ENCODE measurements at places on chromosomes 1 and 21.

DNA sequence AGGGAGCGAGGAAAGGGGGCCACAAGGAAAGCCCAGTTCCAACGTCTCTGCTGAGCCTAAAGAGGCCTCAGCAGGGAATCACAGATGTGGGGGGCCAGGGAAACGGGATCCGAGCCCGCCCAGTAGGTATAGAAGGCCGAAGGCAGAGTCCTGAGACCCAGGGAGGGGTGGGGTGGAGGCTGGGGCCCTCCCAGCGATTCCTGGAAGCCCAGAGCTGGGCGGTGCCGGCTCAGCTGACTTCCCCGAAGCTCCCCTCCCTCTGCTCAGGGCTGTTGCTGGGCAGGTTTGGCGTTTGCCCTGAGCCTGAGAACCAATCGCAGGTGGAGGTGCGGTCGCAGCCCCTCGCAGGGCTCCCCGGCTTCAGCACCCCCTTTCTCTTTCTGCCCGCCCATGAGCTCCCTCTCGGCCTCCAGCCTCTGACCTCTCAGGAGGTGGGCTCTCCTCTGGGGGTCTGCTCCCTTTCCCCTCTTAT, 12.8 kb downstream of the ADAMTSL4 start:
- peak; percentile 44 for DNase-seq

DNA sequence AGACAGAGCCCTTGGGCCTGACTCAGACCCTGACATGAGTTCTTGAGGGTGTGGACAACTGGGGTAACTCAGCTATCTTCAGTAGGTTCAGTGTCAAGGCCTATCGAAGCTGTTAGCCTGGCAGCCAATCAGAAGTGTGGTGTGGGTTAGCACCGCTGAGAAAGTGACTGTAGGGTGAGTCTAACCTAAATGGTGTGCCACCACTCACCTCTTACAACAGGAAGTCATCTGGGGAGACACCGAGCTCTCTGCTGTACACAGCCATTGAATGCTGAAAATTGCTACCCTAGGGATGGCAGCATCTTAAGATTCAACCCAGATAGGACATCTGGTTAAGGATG, 44.6 kb downstream of the RASSF5 start:
- DNase-seq = no peak

GRCh38 chr21:14876524-14876840, 188.3 kb downstream of the NRIP1 start:
- no peak for DNase-seq

- DNase-seq = no peak
Measured at GRCh38 chr1:209881619-209882018, 53.8 kb downstream of the UTP25 start.

DNA sequence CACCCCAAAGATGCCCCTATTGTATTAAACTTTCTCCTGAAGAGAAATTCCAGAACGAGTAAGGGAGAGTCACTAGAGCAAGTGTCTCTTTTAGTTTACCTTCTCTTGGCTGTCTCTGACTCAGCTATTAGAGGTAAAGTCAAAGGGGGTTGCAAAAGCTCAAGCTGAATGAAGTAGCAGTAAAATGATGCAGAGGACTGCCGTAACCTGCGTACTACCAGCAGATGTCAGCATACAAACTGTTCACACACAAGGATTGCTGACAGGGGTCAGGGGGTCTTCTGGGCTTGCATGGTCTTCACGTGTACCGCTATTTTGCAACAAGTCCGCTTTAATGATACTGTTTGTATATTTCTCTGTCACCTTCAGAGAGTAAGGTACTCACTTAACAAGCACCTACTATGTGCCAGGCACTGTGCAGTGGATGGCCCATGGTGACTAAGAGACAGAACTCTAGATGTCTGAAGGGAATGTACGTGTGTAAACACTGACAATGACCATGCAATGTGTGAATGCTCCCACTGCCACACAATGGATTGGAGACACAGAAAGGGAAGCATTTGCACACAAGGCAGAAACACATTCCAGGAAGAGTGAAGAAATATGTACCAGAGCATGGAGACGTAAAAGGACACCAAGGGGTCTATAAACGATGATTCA, 34.9 kb downstream of the CHML start:
- no peak for DNase-seq

GRCh38 chr1:88979749-88980116, 12.7 kb downstream of the KYAT3 start:
- no peak for DNase-seq

- DNase-seq = peak; percentile 97
Measured at GRCh38 chr1:56820755-56821461, 1.7 kb upstream of the FYB2 start.

- DNase-seq = no peak
Measured at GRCh38 chr21:36322083-36322424, 2.1 kb downstream of the MORC3 start.

DNA sequence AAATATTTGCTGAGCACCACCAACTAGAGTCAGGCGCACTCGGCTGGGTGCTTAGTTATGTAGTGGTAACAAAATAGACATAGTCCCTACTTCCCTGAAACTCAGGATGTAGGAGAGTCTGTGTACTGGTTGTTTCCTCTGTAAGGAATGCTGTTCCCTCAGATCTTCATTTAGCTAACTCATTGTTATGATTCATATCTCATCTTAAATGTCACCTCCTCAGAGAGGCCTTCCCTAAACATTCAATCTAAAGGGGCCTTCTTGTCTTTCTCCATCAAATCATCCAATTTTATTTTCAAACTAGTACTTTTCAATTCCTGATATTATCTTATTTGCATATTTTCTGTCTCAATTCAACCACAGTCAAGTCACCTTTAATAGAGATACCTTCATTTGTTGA, 132.9 kb downstream of the PIK3R3 start:
- DNase-seq = no peak

GRCh38 chr1:156012051-156012817, 8.5 kb downstream of the SSR2 start:
- DNase-seq = no peak

- no peak for DNase-seq
Measured at GRCh38 chr1:63651161-63651701, 58.0 kb downstream of the PGM1 start.

- DNase-seq = no peak
Measured at GRCh38 chr21:37047079-37047478, 25.8 kb downstream of the PIGP start.

DNA sequence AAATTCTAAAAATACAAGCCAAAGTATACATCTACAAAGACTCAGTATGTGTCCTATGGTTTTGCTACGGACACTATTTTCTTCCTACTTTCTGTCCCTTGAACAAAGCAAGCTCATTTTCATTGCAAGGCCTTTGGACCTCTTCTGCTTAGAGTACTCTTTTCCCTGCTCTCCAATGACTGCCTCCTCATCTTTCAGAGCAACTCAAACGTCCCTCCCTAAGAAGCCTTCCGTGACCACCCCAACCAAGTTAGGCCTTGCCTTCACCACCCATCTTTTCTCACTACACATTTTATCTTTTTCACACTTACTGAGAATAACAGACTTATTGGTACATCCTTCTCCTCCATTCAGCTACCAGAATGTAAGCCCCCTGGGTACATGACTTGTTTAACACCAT, 39.9 kb downstream of the ENAH start:
- no peak for DNase-seq

DNA sequence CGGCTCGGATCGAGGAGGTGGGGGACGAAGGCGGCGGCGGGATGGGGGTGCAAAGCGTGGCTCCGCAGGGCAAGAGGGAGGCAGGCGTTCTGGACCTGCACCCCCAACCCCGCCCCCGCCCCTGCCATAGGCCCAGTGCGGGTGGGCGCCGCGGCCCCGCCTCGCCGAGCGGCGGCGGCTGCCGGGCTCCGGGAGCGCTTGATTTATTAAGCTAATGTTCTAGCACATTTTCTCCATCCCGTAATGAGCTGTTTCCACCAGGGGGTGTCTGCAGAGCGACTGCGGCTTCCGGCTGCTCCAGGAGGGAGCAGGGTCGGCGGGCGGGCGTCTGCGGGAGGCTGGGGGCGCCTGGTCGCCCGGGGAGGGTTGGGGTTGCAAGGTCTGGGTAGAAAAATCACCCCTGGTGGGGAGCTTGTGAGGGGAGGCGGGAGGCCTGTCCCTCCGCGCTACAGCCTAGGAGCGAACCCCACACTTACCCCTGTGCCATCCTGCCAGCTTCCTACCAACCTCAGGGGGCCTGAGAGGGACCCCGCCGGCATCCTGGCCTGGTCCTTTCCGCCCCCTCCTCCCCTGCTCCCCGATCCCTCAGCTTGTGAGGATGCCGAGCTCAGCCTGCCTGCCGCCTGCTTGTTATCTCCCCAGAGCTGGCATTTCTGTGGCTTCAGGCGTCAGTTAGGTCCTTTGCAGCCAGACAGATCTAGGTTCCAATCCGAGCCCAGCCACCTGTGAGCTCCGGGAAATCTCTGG, 48.5 kb upstream of the ACOT11 start:
- DNase-seq = no peak

DNA sequence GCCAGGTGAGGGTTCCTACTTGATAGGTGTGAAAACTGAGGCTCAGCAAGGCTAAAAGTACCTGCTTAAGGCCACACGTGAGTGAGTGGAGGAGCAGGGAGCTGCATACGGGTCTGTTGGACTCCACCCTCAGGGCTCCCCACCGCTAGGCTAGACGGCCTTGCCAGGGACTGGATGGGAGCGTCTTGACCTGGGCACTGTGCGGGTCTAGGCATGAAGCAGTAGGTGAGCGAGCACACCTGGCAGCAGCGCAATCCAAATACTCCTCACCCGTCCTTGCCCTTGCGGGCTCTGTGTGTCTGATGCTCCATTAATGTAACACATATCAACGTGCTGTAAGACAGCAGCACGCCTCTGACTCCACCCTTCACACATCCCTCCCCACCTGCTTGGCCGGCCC, 94.0 kb downstream of the LACTBL1 start:
- no peak for DNase-seq

DNA sequence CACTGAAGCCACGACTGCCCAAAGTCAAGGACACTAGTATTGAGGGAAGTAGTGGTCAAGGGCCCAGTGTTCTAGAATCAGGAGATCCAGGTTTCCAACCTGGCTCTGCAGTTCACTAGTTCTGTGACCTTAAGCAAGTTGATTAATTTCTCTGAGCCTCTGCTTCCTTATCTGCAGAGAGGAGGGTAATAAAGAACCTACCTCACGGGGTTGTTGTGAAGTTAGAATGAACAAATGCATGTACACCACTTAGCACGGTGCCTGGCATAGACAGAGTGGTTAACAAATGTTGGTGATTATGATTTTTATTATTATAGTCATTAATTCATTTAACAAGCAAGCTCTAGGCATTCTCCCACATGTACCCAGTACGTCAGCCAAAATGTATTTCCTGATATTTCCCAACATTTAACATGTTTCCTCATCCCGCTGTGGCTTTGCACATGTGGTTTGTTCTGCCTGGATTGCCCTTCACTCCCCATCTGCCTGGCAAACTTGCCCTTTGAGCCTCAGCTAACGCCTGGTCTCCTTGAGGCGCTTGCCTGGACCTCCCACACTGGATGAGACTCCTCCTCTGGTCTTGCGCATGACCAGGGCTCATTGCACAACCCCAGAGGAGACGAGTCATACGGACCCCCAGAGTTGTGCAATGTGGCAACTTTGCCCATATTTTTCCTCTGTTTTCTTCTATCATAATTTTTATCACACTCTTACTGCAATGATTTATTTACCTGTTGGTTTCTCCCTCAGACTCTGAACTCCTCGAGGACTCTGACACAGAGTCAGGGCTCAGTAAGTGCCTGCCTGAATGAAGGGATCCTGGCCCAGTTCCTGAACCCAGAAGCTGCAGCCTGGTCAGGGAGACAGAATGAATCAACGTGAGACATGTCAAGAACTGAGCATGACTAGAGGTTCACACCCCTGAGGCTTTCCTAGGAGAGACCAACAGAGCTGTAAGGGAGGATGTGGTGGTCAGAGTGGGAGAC, 20.7 kb upstream of the MFSD2A start:
- DNase-seq = no peak

- no peak for DNase-seq
Measured at GRCh38 chr1:2270260-2271100, 42.4 kb downstream of the SKI start.

DNA sequence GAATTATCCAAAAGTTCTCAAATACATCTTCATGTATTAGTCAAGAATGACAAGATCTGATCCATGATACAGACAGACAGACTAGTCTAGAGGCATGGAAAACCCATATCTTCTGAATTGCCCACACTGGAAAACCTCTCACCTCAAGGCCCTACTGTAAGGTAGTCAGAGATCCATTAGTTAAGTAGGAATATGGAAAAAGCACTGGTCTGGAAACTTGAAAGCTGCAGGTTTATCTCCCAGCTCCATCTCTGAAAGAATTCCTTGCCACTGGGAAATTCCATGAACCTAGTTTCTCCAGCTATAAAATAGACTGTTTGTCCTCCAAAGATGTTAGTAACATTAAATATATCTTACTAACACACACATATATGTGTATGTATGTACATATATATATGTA, 169.2 kb downstream of the AKT3 start:
- DNase-seq = no peak

GRCh38 chr1:208717525-208717924, 473.3 kb upstream of the PLXNA2 start:
- no peak for DNase-seq

DNA sequence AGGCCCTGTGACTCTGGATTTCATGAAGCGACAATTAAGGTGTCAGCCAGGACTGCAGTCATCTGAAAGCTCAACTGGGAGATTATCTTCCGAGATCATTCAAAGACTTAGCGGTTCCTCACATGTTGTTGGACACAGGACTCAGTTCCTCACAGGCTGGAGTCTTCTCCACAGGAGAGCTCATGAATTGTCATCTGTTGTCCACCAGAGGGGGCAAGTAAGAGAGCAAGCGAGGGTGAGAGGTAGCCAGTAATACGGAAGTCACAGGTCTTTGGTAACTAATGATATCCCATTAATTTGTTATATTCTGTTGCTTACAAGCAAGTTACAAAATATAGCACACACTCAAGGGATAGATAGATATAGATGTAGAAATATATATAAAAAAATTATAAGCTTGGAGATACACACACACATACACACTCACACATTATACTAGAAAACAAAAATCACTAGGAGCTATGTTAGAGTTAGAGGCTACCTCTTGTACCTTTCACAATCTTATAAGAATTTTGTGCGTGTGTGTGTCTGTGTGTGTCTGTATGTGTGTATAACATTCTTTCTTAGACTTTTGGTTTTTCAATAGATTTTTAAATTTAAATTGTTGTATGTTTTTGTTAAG, 1695.3 kb downstream of the BRINP3 start:
- peak; percentile 41 for DNase-seq

- no peak for DNase-seq
Measured at GRCh38 chr21:28235169-28235895, 757.3 kb downstream of the LTN1 start.

DNA sequence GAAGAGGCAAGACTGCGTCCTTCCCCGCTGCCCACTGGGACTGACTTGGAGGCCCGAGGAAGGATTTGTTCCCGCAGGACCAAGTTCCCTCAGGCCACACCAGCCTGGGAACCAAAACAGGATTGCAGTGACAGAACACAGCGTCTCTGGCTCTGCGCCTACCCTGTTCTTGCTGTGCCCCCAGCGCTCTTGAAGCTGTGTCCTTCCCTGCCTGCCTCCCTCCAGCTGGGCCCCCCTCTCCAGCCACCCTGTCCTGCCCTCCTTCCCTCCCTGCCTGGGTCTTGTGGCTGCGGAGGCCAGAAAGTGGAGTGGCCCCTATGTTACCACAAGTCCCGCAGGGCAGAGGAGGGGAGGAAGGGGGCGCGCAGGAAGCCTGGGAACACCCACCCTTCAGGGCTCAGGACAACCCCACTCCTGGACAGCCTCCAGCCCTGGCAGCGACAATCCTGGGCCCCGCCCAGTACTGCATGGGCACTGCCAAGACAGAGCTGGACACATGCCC, 164.9 kb downstream of the DYRK1A start:
- peak; percentile 26 for DNase-seq

- no peak for DNase-seq
Measured at GRCh38 chr1:1435106-1435903, at the start of gene VWA1. VWA1 (plus strand) TSS chr1:1435690; CDS start chr1:1435749, 59 bp downstream.

GRCh38 chr1:2352341-2352896, 38.9 kb downstream of the MORN1 start:
- DNase-seq = no peak
